ENCODE measurements at places on chromosomes 5 and 9.

DNA sequence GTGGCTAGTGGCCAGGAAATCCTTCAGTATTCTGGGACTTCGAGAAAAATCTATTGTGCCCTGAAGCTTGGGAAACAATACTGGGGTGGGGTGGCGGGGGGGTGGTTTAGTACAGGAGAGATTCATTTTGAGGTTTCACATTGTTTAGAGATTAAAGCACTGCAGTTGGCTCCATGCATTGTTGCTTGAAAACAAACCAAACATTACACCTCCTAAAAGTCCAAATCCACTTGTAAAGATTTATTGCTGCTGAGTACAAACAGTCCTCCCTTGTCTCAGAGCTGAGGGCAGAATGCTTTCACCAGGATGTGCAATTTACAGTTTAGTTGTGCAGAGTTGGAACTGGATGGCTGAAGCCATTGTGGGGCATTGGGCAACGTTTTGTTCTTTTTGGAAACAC, 49.4 kb downstream of the GGTA1 start:
- no peak for DNase-seq

DNA sequence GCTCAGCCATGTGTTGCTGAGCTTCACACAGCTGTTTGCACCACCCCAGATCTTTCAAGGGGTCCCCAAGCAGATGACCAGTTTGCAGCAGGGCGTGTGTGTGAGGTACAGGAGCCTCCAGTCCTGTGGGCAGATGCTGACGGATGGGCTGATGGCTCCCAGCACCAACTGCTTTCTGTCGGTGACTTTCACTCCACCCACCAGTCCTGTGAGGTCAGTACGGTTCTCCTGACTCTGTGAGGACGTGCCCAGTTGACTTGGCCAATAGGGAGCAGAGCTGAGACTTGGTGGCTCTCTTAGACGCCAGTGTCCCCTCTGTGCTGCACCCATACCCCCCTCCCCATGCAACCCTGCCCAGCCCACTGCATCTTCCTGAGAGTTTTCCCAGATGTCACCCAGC, 19.7 kb downstream of the COL5A1 start:
- DNase-seq, result no peak

DNA sequence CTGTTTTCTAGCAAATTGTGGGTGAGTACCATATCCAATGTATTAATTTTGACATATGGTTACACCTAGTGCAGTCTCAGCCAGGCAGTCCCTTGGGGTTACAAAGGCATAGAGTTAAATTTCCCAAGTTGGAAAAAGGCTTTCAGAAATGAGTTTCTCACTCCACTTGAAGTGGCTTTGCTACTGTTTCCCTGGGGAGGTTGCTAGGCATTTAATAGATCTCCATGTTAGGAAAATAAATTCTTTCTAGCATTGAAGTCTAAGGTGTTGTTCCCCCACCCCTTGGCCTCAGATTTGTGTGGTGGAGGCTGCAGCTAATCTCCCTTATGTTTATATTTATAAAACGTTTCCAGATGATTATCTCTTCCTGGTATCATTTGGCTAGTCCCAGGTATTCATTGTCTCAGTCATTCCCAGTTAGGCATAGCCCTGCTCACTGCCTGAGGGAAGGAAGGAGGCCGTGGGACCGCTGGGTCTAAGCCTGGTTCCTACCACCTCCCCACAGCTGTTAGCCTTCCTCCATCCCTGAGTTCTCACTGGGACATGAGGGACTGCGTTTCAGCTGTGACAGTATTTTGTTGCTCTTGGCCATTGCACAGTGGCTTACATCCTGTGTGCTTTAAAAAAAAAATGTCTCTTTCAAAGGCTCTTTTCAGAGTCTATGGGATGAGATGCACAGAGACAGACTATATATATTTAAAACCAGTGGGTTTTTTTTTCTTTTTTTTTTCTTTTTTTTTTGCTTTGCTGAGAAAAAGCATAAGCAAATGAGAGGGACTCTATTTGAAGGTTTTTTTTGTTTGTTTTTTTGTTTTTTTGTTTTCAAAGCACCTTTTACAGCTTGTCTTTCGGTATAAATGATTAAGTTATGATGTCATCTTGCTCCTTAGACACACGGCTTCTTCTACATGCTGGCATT, 121.5 kb downstream of the MAST4 start:
- no peak for DNase-seq

DNA sequence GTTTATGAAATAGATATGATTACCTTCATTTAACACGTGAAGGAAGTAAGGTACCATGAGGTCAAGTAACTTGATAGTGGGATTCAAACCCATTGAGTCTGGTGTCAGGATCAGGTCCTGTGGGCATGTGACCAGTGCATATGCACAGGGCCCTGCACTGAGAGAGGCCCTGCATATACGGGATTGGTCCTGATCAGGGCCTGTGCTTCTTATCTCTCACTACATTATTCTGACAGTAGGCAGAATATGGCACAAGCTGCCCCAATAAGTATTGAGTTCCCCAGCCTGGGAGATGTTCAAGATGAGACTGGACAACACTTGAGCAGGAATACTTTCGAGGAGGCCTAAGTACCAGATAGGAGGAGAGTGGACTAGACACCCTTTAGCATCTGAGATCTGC, 44.0 kb downstream of the GALNT10 start:
- no peak for DNase-seq

GRCh38 chr5:149471406-149472183, 79.6 kb downstream of the CSNK1A1 start:
- no peak for DNase-seq

DNA sequence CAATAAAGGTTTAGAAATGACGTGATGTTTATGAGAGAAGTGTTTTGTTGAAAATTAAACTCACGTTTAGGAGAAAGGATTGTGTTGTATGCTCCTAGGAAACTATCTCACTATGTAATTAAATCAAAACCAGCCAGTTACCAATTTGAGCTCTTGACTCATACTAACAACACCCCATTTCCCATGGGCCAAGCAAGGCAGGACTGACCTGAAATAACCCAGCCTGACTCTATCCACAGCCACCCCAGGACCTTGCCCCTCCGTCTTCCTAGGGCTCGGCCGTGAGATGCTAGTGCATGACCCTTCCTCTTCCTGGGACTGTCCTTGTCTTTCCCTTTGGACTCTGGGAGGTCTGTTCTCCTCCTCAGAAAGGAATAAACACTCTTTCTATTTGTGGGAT, 16.4 kb downstream of the TLR4 start:
- DNase-seq, result no peak
